Upper lobe of right lung (tissue), 1 donor: ENCODE measurements at places on chromosomes 2 and 18. TPM values are rescaled to one million over a fixed set of nuclear protein-coding genes. Genes with fewer than 3 reads are reported as not detected.

- no peak overlapping the region for H3K4me3 ChIP-seq
- peaks cover 8% of the 10 kb centered on the region for H3K4me1 ChIP-seq
- peaks cover 69% of the 10 kb centered on the region for H3K36me3 ChIP-seq
- DNase-seq = no peak
- no peaks in the 10 kb centered on the region for H3K27me3 ChIP-seq
Measured at GRCh38 chr2:128166746-128167353, 75.8 kb downstream of the UGGT1 start.

- no peaks in the 10 kb centered on the region for H3K4me1 ChIP-seq
- H3K27me3 ChIP-seq = no peaks in the 10 kb centered on the region
- no peak for DNase-seq
- H3K27ac ChIP-seq = no peak overlapping the region
Measured at GRCh38 chr2:71530641-71531332, 77.4 kb downstream of the DYSF start.

DNA sequence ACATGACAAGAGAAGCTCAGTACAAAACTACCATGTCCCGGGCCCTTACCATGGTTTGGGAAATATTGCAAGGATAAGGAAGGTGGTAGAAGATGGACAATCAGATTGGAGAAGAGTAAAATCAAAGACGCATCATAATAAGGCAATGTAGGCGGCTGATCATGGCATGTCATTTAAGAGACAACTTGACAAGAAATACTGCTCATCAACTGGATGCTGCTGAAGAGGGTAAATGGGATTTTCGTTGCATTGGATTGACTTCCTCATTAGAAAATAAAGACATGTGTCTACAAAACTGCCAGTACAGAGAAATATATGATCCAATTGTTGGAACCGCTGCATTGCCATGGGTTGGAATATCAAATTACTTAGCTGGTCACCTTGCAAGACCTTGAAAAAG, 238.3 kb upstream of the NCKAP5 start:
- no peak overlapping the region for H3K27ac ChIP-seq
- no peaks in the 10 kb centered on the region for H3K36me3 ChIP-seq
- no peaks in the 10 kb centered on the region for H3K27me3 ChIP-seq
- no peak for DNase-seq
- no peak overlapping the region for H3K4me3 ChIP-seq

TCF23 gene
- not detected for total RNA-seq

GPR155 gene
- total RNA-seq = 6.3 TPM

AQP4 gene
- 345 TPM for total RNA-seq

DNA sequence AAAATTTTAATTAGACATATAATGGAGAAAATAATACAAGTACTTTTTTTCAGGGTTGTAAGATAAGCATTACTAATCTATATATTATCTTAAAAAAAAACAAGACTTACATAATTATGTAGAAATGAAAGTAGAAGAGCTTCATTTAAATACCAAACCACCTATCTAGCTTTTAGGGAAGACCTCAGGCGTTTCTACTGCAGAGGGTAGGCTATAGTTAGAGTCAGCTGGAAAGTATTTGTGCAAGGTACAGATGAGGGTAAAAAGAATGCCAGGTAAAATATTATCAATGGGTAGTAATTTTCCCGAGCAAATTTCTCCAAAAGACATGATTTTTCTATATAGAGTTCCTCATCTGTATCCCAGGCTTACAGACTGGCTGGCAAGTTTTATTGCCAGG, 30.5 kb upstream of the SLC39A10 start:
- H3K4me1 ChIP-seq = no peaks in the 10 kb centered on the region
- no peaks in the 10 kb centered on the region for H3K27me3 ChIP-seq
- H3K36me3 ChIP-seq = no peaks in the 10 kb centered on the region
- DNase-seq = no peak
- H3K27ac ChIP-seq = no peak overlapping the region
- H3K4me3 ChIP-seq = no peak overlapping the region

DNA sequence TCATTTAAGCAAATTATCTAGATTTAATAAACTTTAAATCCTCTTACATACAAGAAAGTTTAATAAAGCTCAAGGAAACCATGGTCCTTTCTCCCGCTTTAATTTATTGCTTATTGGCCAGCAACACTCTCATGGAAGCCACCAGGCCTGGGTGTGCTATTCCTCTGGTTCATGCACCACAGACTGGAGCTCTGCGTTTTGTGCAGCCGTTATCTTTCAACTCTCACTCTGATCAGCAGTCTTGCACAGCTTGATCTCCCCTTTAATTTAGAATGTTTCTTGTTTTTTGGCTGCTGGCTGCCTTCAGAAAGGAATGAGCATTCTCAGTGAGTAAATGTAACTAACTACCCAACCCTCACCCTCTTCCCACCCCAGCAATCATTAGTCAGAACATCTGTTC, 318.7 kb downstream of the MEIS1 start:
- no peaks in the 10 kb centered on the region for H3K4me1 ChIP-seq
- DNase-seq = no peak
- no peak overlapping the region for H3K4me3 ChIP-seq

DNA sequence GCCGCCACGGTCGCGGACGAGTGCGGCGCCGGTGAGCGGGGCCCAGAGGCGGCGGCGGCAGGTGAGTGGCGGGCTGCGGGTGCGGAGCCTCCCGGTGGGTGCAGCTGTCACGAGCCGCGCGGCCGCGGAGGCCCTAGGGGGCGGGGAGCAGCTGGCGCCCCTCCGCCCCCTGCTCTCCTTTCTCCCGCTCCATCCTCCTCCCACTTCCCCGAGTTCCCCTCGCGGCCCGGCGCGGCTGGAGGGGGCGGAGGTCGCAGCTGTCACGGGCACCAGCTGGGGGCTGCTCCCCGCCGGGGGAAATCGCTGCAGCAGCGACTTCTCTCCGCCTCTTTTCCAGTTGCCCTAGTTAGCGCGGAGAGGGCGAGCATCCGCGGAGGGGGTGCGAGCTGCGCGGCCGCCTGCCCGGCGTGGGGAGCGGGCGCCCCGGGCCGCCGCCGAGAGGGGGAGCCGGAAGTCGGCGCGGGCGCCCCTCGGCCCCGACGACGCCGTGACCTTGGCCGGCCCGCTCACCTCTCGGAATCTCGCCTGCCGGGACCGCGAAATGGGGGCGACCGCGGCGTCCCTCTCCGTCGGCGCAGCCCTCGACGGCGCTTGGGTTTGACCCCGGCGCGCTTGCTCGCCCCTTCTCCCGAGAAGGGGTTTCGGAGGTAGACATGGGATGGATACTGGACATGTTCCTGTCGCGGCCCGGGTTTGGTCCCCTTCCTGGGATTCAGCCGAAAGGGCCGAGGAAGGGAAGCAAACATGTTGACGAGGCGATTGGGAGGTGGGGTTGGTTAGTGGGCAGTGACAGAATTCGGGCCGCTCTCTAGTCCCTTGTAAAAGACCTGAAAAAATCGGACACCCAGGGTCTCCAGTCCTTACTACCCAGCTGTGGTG, 727 bp downstream of the NCOA1 start:
- peak overlapping the region; percentile 73 for H3K4me3 ChIP-seq
- peak overlapping the region; percentile 84 for H3K27ac ChIP-seq

TRIM43 gene
- not detected for total RNA-seq

GRCh38 chr2:126507425-126507911, 148.5 kb upstream of the GYPC start:
- H3K4me3 ChIP-seq = no peak overlapping the region
- H3K4me1 ChIP-seq = no peaks in the 10 kb centered on the region
- H3K27ac ChIP-seq = no peak overlapping the region
- H3K27me3 ChIP-seq = no peaks in the 10 kb centered on the region
- no peak for DNase-seq

GRCh38 chr2:238424313-238424700, 2.4 kb upstream of the ASB1 start:
- peaks cover 21% of the 10 kb centered on the region for H3K4me1 ChIP-seq
- no peak for DNase-seq
- H3K27ac ChIP-seq = no peak overlapping the region
- no peaks in the 10 kb centered on the region for H3K27me3 ChIP-seq
- H3K36me3 ChIP-seq = no peaks in the 10 kb centered on the region
- H3K4me3 ChIP-seq = no peak overlapping the region

- H3K4me3 ChIP-seq = peak within 1 kb of the TSS; percentile 75
- no peaks in the 10 kb centered on the region for H3K27me3 ChIP-seq
- H3K4me1 ChIP-seq = no peaks in the 10 kb centered on the region
- H3K27ac ChIP-seq = peak within 1 kb of the TSS; percentile 94
- no peaks in the 10 kb centered on the region for H3K36me3 ChIP-seq
Measured at GRCh38 chr2:231961349-231962166, at the start of gene DIS3L2. Gene DIS3L2, plus strand, starts transcription at chr2:231961713. Its CDS starts 53,215 bp downstream, at chr2:232014928.

DNA sequence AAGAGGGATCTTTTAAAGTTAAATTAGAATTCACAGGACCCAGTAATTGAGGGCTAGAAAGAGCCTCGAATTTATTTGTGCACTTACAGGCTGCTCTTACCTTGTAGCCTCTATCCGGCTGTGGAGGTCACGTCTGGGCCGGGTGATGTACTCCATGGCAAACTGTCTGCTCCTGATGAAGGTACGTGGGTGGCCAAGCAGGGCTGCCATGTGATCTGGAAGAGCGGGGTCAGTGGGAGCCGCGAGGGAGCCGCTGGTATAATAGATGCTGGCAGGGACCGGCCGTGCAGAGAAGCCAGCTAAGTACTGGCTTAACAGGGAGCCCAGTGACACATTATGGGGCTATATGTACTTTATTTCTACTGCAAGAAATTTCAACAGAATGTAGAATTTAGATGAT, 59.2 kb downstream of the ADI1 start:
- peak overlapping the region; percentile 58 for H3K27ac ChIP-seq
- no peak for DNase-seq
- peaks cover 50% of the 10 kb centered on the region for H3K36me3 ChIP-seq
- peaks cover 10% of the 10 kb centered on the region for H3K4me1 ChIP-seq
- no peak overlapping the region for H3K4me3 ChIP-seq
- no peaks in the 10 kb centered on the region for H3K27me3 ChIP-seq

GRCh38 chr2:29753671-29754444, 167.5 kb downstream of the ALK start:
- no peak overlapping the region for H3K27ac ChIP-seq
- H3K36me3 ChIP-seq = no peaks in the 10 kb centered on the region
- H3K27me3 ChIP-seq = no peaks in the 10 kb centered on the region
- DNase-seq = no peak

- H3K4me3 ChIP-seq = no peak overlapping the region
- DNase-seq = no peak
- peaks cover 4% of the 10 kb centered on the region for H3K4me1 ChIP-seq
Measured at GRCh38 chr18:10410472-10411308, 43.7 kb upstream of the APCDD1 start.

GRCh38 chr2:47558768-47559684, 156.1 kb downstream of the MSH2 start:
- no peak overlapping the region for H3K27ac ChIP-seq
- no peaks in the 10 kb centered on the region for H3K36me3 ChIP-seq
- H3K4me3 ChIP-seq = no peak overlapping the region
- H3K4me1 ChIP-seq = no peaks in the 10 kb centered on the region
- no peak for DNase-seq
- H3K27me3 ChIP-seq = no peaks in the 10 kb centered on the region

TMEM87B gene
- total RNA-seq = 28.0 TPM

TDRD15 gene
- not detected for total RNA-seq

DNA sequence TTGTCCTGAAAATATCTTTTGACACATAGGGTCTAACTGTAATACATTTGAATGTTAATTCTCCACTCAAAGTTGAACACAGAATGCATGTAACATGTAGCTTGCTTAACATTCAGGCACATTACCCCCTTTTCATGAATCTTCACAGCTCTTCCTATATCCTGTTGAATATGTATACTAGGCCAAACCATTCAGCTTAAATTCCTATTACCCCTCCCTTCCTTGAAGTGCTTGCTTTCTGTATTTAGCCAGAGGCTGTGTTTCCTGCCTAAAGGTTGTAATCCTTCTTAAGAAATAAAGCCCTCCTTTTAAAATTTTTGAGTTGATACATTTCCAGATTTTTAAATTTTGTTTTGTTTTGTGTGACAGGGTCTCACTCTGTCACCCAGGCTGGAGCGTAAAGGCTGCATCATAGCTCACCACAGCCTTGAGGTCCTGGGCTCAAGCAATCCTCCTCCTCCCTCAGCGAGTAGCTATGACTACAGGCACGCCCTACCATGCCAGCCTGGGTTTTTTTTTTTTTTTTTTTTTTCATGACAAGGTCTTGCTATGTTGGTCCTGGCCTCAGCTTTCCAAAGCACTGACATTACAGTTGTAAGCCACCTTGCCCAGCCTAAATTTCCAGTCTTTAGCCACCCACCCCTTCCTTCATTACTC, 357.6 kb downstream of the DSC3 start:
- H3K27ac ChIP-seq = no peak overlapping the region
- no peaks in the 10 kb centered on the region for H3K27me3 ChIP-seq
- H3K36me3 ChIP-seq = no peaks in the 10 kb centered on the region
- H3K4me3 ChIP-seq = no peak overlapping the region

DNA sequence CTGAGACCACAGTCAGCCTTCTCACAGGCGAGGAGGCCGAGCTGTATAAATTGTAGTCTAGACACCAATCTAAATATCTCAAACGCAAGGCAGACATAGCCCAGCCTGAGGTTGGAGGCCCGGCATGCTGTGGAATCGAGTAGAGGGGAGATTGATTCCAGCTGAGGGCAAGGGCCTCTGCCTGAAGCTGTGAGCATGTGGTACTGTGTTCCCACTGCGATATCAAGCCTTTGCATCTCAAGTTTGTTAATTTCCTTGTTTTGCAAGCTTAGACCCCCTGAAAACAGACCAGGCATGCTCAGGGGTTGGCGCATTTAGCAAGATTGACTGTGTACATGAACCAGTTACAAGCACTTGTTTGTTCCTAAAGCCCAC, 65.1 kb upstream of the FOSL2 start:
- H3K4me1 ChIP-seq = peaks cover 20% of the 10 kb centered on the region
- H3K27ac ChIP-seq = no peak overlapping the region
- H3K4me3 ChIP-seq = no peak overlapping the region

DNA sequence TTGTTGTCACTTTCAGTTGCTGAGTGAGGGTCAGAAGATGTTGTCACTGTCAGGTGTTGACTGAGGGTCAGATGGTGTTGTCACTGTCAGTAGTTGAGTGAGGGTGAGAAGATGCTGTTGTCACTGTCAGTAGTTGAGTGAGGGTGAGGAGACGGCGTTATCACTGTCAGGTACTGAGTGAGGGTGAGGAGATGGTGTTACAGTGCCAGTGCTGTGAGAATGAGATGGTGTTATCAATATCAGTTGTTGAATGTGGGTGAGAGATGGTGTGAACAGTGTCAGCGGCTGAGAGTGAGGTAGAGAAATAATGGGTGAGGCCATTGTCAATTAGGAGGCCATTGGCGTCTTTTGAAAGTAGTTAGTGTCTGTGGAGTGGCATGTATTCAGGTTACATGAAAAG, 1.6 kb upstream of the ATP9B start:
- DNase-seq = no peak
- no peak overlapping the region for H3K4me3 ChIP-seq
- H3K4me1 ChIP-seq = peaks cover 17% of the 10 kb centered on the region
- no peaks in the 10 kb centered on the region for H3K27me3 ChIP-seq

CHAC2 gene
- total RNA-seq = 3.6 TPM

GRCh38 chr2:163877316-163877715, 141.5 kb upstream of the FIGN start:
- no peaks in the 10 kb centered on the region for H3K4me1 ChIP-seq
- no peak overlapping the region for H3K4me3 ChIP-seq
- DNase-seq = no peak
- H3K27me3 ChIP-seq = no peaks in the 10 kb centered on the region

IL1RL2 gene
- total RNA-seq = 0.58 TPM
